ENCODE measurements at places on chromosomes 6 and 20.

DNA sequence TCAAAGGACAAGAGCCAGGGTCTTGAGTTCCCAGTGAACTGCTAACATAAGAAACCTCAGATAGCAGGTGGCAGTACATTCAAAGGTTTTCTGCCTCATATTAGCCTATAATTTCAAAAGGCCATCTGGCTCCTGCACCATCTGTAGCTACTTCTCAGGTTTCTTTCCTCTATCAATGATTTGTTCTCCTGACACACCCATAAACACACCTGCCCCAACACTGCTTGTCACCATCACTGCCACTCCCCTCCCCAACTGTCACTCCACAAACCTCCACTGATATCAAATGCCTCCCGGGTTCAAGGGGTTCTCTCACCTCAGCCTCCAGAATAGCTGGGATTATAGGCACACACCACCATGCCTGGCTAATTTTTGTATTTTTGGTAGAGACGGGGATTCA, 152.7 kb upstream of the SLC22A16 start:
- no peak for DNase-seq

DNA sequence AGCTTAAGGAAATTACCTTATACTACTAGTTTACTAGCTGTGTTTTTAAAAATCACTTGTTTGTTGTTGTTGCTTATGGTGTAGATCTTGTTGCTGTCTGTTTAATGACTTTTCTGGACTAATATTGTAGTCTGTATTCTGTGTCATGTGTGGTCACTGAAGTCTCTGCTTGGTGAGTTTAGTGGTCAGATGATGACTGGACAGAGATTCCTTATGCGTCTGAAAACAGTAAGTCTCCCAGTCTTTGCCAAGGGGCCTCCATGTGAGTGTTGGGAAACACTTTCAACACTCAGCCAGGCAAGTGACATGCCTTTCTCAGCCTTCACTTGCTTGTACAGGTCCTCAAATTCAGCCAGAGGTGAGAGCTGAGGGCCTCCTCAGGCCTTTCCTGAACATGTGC, 256.9 kb upstream of the RNF24 start:
- no peak for DNase-seq

- no peak for DNase-seq
Observed at GRCh38 chr20:12698817-12699216, 310.0 kb upstream of the SPTLC3 start.

GRCh38 chr6:31041372-31041974, 31.2 kb downstream of the MUC22 start:
- DNase-seq = no peak

- no peak for DNase-seq
Observed at GRCh38 chr6:115443825-115444478, 616.7 kb downstream of the FRK start.

Measured in effector memory CD8-positive, alpha-beta T cell (primary cell).